Stomach (tissue), 19 donors: ENCODE measurements at places on chromosomes 11 and 22.

DNA sequence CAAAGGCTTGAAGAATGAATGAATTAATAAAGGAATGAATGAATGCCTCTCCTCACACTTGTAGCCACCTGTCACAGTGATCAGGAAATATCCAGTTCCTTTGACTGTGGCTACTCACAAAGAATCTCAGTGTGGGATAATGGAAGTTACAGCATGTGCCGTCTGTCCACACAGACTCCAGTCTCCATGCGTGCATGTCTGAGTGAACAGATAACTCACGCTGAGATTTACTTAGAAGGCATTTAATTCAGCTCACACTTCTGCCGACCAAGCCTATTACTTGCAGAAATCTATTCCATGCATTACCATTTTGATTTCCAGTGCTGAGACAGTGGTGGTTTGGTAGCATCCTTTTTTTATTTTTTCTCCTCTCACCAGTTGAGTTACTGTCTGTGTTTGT is 32.3 kb upstream of the HMGXB4 start:
- no peak for DNase-seq

- no peak for DNase-seq
These were observed 14.3 kb downstream of the EIF3M start for GRCh38 chr11:32597921-32598320.

DNA sequence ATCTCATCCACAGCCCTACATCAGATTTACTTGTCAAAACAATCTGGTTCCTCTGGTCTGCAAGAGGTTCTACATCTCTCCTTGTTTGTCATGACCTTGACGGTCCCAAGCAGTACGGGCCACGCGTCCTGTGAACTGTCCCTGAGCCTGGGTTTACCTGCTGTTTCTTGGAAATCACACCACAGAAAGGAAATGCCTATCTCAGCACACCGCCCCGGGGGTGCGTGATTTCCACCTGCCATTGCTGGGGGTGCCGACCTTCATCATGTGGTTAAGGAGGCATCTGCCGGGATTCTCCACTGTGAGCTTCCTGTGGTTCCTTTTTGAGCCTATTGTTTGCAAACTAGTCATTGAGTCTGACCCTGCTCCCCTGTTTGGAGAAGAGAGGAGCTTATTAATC is 1363.4 kb downstream of the BRD1 start:
- DNase-seq = no peak

- no peak for DNase-seq
These were observed 808.0 kb downstream of the DLG2 start for GRCh38 chr11:84819128-84819527.

DNA sequence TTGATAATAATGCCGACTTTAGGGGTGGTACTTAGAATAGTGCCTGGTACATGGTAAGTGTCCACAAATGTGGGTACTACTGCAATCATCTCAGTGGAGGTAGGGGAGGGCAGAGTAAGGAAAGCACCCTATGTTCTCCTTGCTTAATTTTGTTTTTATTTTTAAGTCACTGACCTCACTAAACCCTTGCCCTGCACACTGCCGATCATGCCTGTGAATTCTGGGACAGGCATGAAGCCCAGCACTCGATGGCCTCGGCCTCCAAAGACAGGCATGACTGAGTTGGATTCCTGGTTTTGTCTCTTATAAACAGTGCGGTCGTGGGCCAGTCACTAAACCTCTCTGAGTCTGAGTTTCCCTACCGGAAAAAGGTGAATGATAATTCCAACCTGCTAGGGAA is 6.9 kb downstream of the LGALS12 start:
- DNase-seq = no peak

- DNase-seq = no peak
These were observed 63.7 kb downstream of the PACSIN2 start for GRCh38 chr22:42951093-42951710.

DNA sequence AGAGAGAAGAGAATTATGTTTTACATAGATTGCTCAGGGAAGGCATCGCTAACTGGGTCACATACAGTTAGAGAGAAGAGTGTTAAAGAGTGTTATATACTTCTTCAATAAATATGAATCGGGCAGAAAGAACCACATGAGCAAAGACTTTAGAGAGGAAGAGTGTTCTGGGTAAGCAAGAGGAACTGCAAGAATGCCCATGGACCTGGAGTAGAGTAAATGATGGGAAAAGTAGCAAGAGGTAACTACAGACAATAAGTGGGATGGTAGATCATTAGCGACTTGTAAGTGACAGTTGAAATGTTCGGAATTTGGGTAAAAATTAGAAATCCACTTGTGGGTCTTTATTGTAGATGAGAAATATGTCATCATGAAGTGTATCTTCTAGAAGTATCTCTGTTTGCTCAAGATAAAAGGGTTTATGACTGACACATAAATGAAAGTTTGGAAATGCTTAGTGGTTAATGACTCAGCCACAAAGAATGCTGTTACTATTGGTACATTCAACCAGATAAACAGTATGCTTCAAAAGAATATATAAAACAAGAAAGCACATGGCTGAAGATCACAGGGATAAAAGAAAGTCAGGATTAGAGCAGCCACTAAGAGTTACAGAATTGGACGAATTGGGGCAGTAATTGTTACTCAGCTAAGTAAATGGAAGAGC is 229.3 kb downstream of the CASP12 start:
- no peak for DNase-seq

DNA sequence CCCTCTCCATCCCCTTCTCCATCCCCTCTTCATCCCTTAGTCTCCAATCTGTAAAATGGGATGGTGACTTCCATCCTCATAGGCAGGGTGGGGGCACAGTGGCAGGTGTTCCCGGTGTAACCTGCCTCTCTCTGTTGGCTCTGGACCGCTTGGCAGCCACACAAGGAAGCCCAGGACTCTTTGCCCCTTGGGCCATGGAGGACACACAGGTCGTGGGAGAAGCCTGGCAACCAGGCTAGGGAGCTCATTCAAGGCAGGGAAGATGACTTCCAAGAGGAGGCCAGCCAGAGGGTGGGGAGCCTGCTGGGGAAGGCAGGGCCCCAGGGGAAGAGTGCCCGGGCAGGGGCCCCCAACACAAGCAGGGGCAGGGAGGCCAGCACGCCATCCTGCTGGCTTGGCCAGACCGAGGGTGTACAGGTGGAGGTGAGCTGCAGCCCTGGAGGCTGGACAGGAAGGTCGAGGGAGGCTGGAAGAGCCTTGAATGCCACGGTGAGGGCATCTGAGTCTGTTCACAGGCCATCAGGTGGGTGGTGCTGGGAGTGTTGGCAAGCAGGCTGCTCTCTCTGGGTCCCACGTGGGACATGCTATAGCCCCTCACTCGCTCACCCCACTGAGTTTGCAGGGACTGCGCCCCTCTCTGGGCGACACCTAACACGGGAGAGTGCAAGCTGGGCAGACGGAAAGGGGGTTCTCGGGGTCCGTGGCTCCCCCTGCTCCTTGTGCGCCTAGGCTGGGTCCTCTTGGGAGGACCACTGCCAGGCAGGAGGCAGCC is 15.5 kb upstream of the CTSD start:
- peak; percentile 3 for DNase-seq

DNA sequence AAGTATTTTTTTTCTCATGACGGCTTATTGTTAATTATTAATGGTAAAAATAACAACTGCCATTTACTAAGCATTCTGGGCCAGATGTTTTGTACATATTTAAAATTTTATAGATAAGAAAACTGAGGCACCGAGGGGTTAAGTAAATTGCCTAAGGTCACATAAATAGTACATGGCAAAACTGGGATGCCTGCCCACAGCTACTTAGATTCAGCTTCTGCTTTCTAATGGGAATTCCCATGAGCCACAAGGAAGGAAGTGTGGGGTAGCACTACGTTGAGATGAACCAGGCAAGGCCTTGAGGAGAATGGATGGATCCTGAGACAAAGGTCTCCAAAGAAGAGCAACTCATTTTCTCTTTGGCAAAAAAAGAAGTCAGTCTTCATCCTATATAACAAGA is 11.9 kb upstream of the PHF21A start:
- no peak for DNase-seq

DNA sequence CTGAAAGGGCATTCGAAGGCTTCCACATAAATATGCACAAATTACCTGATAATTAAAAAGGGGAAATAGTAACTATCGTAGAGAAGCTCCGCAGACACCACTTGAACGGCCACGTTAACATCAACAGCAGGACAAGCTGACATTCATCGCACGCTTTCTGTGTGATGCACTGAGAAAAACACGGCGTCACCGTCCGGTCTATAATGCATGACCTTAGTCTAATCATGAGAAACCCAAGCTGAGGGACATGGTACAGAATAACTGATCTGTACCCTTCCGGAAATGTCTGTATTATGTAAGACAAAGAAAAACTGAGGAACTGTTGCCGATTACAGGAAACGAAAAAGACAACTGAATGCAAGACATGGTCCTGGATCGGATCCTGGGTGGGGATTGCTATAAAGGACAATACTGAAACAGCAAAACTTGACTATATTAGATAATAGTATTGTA is 678 bp upstream of the RANGAP1 start:
- no peak for DNase-seq

DNA sequence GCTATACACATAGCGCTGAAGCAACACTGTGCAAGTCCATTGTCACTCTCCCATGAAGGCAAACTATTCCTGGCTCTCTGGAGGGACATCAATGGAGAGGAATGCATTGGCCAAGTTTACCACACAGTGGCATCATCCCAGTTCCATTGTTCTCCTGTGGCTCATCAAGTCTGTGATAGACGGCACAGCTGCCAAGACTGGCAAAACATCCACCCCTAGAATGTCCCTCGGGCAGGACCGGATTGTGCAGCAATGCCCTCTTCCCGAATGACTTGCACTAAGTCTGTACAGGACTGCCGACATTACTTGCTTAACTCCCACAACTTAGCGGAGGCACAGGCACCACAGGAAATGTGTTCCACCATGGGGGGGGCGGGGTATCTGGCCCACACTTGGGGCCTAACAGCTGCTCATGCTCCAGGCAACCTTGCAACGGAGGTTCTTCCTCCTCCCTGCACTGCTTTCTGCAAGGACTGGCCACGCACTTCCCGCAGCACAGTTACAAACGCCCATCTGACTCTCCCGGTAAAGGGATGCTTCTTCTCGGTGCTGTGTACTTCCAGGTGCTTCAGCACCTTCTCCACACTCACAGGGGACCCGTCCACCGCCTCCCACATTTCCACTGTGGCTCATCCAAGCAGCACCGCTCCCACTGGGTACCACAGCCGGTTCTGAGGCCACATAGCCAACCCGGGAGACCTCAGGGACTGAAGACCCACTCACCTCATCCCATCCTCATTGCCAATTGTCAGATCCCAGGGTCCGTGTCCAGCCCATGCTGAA is 1309.6 kb upstream of the RAG2 start:
- no peak for DNase-seq
